ENCODE measurements at places on chromosomes 5 and 9.

DNA sequence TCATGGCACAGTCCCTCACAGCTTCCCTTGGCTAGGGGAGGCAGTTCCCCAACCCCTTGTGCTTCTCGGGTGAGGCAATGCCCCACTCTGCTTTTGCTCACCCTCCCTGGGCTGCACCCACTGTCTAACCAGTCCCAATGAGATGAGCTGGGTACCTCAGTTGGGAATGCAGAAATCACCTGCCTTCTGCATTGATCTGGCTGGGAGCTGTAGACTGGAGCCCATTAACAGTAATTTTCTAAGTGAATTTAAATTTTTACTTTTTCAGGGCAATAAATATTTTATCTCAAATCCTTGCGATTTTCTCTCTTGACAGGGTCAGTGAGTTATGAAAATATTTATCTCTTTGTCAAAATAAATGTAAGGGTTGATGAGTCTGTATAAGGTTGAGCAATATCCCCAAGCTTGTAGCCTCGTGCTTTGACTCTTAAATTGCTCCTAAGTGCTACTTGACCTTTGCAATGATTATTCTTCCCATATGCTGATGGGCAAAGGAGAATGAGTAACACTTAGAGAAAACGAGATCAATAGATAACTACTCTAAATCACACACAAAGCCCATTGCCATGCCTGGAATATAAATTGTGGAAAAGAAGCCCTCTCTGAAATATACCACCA is 82.1 kb upstream of the MOCS2 start:
- no peak for DNase-seq

GRCh38 chr9:12843735-12844134 is 68.9 kb downstream of the LURAP1L start:
- no peak for DNase-seq

- no peak for DNase-seq
Measured at GRCh38 chr5:5285906-5286305, 136.6 kb upstream of the ICE1 start.

- DNase-seq: no peak
Measured at GRCh38 chr9:78939311-78940065, 632.3 kb upstream of the TLE4 start.

DNA sequence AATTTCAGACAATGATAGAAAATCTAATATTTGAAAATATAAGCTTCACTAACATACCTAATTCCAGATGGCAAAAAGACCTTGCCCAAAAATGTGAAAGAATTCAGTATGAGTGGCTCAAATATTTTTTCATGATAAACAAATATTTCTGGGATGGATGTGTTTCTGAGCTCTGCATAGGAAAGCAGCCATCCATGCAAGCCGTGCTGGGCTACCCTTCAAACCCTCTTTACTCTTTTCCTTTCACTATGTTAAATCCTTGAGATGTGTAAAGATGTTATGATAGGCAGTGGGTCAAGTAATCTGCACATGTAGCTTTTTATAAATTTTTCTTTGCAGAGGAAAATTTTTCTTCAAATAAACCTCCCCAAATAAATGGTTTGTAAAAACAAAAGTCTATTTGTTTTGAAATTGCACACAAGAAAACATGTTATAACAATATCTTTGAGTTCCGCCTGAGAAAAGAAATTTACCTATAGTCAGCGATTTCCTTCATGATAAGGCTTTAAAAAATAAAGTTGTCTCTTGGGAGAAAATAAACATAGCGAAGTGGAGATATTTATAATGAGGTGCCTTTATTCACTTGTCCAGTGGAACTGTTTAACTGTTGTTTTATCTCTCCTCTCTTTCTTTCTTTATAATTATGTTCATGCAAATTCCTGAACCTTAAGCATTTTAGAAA is 154.3 kb upstream of the PITX1 start:
- DNase-seq: no peak

DNA sequence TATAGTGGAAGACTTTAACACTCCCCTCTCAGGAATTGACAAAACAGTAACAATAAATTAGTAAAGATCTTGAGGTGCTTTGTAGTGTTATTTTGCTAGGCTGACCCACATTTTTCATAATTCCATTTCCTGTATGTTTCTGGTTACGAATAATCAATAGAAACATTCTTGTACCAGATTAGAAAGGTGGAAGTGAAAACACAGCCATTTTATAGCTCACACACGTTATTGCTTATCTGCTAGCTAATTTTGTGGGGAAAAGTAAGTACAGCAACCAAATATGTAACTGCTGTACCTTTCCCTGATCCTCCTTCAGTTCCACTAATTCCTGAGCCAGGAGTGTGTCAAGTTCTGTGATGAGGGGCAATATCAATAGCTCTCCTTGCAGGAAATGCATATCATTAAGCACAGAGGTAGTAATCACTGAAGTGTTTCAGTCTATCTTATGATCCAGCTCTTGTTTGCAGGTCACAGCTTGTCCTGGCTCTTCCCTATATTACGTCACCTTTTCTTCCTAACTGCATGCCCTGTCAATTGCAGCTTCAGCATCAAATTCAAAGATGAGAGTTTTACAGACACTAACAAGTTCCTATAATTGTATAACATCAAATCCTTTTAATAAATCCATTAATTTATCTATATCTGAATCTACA is 59.4 kb downstream of the MINAR2 start:
- DNase-seq: no peak

DNA sequence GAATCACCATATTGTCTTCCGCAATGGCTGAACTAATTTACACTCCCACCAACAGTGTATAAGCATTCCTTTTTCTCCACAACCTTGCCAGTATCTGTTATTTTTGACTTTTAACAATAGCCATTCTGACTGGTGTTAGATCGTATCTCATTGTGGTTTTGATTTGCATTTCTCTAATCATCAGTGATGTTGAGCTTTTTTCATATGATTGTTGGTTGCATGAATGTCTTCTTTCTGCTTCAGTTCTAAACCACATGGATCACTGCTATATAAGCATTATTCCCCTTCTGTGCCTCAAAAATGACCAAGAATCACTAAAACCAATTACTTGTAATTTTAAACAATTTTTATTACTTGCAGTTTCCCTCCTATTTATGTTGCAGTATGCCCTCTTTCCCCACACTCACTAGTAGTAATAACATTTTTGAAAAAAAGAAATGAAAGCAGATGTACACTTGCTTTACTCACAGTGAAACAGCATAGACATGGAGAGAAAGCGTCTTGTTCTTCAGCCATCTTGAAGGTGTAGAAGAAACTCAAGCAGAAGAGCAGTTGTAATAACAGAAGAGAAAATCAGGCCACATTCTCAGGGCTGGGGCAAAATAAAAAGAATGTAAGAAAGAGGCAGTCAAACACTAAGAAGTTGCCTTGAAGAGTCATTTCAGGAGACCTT is 4.5 kb upstream of the TMEM252 start:
- no peak for DNase-seq

GRCh38 chr9:121278477-121279261 is 10.7 kb downstream of the GSN start:
- peak; percentile 87 for DNase-seq

GRCh38 chr5:83000922-83001321 is 76.3 kb downstream of the TMEM167A start:
- no peak for DNase-seq

GRCh38 chr5:96861076-96861475 is 15.2 kb upstream of the ERAP2 start:
- peak; percentile 29 for DNase-seq

DNA sequence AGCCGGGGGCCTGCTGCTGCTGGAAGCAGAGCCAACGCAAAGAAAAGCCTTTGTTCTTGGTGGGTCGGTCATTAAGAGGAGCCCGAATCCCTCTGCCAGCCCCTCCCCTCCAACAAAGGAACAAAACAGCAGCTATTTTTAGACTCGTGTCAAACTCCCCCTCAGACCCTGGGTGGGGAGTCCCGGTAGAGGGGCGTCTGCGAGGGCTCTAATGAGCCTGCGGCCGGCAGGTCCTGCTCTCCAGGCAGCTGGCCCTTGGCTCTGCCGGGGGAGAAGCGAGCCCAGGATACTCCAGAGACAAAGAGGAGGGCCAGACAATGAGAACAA is 114.0 kb downstream of the LHX2 start:
- no peak for DNase-seq

- DNase-seq: no peak
Measured at GRCh38 chr5:61840361-61840760, 465.6 kb upstream of the KIF2A start.

GRCh38 chr5:351921-352245 is 30.4 kb downstream of the AHRR start:
- DNase-seq: no peak

- DNase-seq: no peak
Measured at GRCh38 chr5:115817386-115817785, 927 bp upstream of the CDO1 start.

DNA sequence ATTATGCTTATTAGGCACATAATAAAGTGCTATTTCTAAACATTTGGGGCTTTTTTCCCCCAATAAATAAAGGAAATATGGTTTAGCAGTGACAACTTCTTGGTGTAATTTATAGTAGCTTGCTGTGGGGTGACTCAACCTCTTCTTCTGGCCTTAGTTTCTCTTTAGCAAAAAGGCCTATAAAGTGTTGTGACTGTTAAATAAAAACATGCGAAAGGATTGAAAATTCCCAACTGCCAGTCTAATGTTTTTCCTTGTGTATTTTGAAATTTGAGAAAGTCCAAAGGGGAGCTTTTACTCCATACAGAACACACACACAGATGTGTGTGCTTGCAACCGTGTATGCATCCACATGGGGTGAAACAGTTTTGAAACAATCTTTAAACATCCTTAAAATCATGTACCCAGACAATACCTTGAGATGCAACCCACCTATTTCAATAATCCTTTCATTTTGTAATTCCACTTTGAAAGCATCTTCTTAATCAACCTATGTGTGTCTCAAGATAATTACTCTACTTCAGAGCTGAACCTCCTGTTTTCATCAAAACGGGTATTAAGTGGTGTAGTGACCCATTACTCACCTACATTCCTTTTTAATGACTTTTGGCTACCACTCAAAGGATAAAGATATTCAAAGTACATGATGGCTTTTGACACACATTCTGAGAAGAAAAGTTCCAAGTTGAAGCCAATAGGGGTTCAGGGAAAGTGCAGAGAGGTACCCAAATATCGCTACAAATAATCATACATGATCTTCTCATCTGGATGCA is 123.8 kb downstream of the DROSHA start:
- DNase-seq: no peak

DNA sequence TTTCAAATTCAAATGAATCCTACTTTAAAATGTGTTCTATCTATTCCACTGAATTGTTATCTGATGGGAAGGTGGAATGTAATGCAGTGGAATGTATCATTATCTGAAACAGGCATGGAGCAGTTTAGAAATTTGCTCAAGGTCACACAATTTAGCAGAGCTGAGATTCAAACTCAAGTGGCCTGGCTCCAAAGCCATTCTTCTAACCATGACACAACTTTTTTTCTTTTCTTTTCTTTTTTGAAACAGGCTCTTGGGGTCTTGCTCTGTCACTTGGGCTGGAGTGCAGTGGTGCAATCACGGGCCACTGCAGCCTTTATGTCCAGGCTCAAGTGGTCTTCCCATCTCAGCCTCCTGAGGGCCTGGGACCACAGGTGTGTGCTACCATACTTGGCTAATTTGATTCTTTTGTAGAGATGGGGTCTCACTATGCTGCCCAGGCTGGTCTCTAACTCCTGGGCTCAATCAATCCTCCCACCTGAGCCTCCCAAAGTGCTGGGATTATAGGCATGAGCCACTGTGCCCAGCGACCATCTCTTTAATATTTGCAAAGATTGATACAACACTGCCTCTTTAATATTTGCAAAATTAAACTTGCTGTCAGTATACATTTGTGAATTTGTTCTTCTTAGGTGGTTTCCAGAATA is 50.0 kb downstream of the CAST start:
- DNase-seq: no peak

DNA sequence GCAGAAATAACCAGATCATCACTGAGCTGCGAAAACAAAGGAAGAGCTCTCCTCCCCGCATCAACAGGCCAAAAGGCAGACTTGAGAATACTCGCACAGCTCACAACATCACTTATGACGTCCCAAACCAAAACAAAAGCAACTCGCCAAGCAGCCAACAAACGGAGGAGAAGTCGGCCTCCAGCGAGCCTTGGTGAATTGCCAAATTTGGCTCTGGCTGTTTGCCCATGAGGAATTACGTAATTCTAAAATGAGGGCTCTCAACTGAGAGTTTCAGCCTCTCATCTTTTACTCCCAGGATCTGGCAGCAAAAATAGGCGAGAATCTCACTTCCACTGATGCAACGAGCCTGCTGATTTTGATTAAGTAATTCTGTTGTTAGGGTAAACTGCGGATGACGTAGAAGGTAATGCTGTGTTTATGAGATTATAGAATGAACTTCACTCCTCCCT is 51.7 kb upstream of the SEMA6A start:
- peak; percentile 10 for DNase-seq

- DNase-seq: no peak
Measured at GRCh38 chr9:114273461-114273881, 49.4 kb upstream of the ORM1 start.

- no peak for DNase-seq
Measured at GRCh38 chr5:109939116-109939682, 249.5 kb downstream of the MAN2A1 start.

DNA sequence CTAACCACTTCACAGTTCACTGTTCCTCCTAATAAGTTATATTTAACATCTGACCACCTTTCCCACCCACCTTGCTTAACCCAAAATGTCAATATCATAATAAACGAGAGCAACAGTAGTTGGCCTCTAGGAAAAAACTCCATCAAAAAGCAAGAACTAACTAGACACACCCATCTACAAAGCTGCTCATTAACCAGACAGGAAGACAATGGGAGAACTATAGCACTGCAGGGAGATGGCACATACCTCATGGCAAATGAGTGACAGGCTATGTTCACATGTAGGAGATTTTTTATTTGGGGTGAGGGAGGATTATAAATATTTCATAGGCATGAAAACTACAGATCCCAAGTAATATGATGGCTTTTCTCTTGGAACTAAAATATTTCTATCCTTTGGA is 23.6 kb upstream of the CDK5RAP2 start:
- DNase-seq: no peak

DNA sequence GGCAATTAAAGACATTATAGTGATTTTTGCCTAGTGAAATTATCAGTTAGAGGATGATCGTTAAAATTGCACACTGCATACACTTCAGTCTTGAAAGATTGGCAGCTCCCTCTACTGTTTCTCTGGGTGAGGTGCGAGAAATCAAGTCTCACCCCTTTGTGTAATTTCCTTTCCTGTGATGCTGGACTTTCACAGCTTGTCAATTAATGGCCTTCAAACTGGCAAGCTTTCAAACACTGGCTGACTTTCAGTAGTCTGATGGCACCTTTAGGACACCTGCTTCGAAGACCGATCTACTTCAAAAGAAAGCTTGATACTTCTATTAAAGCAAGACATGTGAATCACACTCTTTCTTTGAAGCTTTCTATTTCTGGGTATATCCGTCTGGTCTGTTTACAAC is 706.7 kb upstream of the PTPRD start:
- peak; percentile 21 for DNase-seq
